ENCODE measurements at places on chromosomes 1 and 21.

DNA sequence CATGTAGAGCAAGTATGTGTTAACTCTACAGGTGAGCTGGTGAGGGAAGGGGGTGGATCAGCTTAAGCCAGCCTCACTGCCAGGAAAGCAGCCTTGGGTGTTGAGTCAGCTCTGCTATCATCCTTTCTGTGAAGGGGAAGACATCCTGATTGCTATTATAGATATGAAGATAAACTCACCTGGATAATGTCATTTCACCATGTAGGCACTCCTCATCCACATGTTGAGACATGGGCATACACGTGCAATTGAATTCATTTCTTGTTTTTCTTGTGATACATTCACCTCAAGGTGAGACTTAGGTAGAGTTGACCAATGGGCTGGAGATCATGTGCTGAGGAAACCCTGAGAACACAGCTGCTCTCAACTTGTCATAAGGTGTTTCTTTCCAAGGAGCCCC, 136.9 kb downstream of the CACNA1E start:
- DNase-seq = no peak

DNA sequence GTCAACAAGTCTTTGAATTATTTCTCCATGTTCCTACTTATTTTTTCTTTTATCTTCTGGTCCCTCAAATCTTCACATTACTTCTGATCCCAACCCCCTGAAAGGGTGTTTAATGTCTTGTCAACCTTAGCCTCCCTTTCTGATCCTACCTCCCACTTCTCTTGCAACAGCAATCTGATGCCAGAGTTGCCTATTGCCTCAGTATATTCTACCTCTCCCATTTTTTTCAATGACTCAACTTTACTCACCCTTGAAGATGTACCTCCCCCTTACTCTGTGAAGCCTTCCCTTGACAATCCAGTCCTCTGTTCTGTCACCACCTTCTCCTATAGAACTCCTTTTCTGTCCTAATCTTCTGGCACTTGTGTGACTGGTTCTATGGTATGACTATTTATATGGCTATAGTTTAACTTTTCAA, 99.5 kb upstream of the CD55 start:
- no peak for DNase-seq

- no peak for DNase-seq
Observed at GRCh38 chr1:92958203-92958970, 2.9 kb downstream of the DIPK1A start.

GRCh38 chr1:70707214-70707613, 296.1 kb downstream of the CTH start:
- DNase-seq = no peak

- no peak for DNase-seq
Observed at GRCh38 chr1:215595231-215595630, 28.1 kb downstream of the KCTD3 start.

DNA sequence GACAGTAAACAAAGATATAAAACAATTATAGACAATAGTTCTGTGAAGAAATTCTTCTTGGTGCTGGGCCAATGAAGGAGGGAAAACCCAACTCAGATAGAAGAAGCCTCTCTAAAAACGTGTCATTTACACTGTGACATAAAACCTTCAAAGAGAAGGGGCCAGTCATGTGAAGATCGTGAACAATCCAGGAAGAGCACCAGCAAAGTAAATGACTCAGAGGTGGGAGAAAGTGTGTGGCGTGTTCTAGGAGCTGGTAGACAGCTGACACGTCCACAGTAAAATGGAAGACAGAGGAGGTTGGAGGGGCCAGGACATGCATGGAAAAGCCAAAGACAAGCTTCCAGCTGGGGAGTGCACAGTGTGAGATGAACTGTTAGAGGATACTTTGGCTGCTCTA, 143.6 kb downstream of the VAV3 start:
- no peak for DNase-seq

- DNase-seq = no peak
Observed at GRCh38 chr1:218182455-218182854, 102.6 kb upstream of the RRP15 start.

DNA sequence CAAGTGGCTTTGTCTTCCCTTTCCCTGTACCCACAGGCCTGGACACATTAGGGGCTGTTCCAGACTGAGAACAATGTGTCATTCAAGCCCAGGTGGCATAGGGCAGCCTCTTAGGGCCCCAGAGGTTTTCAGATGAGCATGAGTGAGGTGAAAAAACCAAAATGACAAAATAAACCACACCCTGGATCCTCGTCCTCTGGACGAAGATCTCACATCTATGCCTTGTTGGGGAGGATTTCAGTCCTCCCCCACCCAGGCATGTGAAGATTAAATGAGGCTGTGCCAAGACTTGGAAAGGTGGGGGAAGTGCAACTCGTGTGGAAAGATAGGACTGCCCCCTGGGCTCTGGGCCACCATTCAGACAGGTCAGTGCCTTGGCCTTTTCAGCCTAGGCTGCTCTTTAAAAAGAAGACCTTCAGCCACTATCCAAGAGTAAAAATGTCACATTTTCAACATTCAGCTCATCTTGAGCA, 32.8 kb upstream of the IL19 start:
- no peak for DNase-seq

GRCh38 chr1:161770250-161770649, 4.1 kb downstream of the ATF6 start:
- DNase-seq = no peak

DNA sequence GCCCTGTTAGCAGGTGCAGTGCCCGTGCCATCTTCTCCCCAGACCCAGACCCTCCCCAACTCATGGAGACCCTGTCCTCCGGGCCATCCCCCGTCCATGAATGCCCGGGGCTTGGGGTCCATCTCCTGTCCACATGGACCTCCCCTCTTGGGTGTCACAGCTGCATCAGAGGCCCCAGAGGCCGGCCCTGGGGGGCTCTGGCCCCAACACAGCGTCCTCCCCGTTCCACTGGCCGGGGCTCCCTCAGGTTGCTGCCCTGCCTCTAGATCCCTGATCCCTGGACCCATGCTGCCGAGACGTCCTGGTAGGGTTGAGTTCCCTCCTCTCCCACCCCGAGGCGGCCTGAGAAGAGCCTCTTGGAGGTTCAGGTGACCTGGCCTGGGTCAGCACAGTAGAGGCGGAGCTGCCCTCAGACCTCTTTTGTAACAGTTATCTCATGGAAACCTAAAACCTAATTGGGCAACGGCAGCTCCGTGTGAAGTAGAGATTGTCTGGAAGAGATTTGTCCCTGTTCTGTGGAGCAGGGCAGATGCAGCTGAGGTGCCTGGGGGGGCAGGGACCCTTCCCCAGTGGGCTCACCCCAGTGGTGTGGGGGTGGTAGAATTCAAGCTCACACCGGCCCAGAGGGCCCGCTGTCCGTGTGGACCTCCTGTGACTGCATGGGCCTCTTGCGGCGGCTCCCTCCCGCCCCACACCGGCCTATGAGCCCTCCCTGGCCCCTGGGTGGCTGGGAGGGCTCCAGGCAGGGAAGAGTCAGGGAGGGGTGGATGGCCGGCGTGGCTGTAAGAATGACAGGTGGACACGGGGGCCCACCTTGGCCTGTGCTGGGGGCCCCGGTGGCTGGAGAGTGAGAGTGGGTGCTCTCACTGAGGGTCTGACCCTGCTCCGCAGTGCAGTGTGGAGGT, 56.1 kb downstream of the SKI start:
- no peak for DNase-seq

- no peak for DNase-seq
Observed at GRCh38 chr1:83827741-83828140, 171.2 kb downstream of the TTLL7 start.

- no peak for DNase-seq
Observed at GRCh38 chr1:109295712-109296415, 10.9 kb downstream of the MYBPHL start.

DNA sequence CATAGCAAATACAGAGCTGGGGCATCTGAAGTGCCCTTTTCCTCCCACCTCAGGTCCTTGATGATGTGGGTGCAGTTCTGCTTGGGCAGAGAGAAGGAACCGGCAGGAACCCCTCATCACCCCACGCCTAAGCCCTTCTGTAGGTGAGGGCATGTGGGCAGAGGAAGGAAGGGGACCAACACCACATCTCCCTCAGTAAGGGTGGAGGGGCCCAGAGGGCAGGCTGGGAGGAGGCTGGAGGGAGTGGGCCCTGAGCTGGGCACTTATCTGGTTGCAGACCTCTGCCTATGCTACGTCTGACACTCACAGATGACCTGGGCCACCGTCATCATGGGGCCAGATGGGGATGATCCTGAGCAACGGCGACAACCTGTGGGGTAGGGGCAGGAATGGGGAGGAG, 11.0 kb downstream of the ZNF687 start:
- no peak for DNase-seq

DNA sequence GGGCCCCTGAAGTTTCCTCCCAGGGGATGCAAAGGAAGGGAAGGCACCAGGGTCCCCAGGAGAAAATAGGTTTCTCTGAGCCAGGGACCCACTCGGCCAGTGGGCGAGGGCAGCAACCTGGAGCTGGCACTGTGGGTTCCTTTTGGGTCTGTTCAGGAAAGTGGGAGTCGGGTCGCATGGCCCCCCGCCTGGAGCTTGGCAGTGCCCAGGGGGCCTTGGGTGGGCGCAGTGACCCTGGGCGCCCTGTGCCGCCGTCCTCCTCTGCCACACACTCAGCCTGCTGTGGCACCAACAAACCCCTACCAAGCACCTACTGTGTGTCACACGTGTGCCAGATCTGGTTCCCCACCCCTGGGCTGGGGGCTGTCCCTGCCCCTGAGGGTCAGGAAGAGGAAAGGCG, 89.5 kb upstream of the ARHGEF16 start:
- DNase-seq = no peak

GRCh38 chr1:69743146-69743545, 175.4 kb downstream of the LRRC7 start:
- DNase-seq = no peak

- no peak for DNase-seq
Observed at GRCh38 chr1:30810416-30811080, 53.0 kb upstream of the LAPTM5 start.

GRCh38 chr1:206739411-206740076, 31.0 kb upstream of the IL19 start:
- DNase-seq = no peak

- no peak for DNase-seq
Observed at GRCh38 chr1:33267468-33268205, 11.3 kb downstream of the ZNF362 start.

DNA sequence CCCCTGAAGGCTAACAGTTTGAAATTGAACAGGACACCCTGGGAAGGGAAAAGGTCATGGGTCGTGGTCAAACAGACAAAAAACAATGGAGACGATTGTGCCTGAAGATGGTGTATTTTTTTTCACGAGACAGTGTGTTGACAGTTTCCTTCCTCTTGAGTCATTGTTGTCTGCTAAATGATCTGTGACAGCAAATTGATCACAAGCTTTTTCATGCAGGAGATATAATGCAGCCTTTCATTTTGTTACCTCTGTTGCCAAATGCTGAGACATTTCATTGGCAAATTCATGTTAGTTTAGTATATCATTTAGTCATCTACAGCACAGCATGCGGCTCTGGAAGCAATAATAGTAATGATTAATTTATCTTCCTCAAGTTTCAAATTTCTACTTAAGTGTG, 27.7 kb downstream of the UBE2U start:
- no peak for DNase-seq

DNA sequence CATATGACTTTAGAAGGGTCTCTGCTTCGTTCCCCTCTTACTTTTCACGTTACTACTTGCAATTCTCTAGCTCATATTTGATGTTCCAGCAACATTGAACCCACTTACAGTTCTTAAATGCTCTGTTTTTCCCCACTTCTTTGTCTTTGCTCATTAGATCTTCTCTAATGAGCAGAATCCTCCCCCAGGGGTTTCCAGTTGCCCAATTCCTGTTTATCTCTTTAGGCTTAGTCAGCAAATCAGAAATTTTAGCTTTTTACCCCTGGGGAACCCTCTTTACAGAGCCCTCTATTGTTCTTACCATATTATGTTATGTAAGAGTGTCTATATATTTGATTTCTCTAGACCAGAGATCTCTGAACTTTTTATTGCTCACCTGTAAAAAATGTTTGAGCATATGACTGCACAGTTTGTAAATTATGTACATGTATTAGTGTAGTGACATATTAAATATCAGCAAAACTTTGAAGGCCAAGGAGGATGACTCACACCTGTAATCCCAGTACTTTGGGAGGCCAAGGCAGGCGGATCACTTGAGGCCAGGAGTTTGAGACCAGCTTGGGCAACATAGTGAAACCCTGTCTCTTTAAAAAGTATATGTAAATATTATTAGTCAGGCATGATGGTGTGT, 71.4 kb downstream of the FNBP1L start:
- DNase-seq = no peak

GRCh38 chr1:160112357-160112756, 3.2 kb upstream of the ATP1A2 start:
- no peak for DNase-seq

DNA sequence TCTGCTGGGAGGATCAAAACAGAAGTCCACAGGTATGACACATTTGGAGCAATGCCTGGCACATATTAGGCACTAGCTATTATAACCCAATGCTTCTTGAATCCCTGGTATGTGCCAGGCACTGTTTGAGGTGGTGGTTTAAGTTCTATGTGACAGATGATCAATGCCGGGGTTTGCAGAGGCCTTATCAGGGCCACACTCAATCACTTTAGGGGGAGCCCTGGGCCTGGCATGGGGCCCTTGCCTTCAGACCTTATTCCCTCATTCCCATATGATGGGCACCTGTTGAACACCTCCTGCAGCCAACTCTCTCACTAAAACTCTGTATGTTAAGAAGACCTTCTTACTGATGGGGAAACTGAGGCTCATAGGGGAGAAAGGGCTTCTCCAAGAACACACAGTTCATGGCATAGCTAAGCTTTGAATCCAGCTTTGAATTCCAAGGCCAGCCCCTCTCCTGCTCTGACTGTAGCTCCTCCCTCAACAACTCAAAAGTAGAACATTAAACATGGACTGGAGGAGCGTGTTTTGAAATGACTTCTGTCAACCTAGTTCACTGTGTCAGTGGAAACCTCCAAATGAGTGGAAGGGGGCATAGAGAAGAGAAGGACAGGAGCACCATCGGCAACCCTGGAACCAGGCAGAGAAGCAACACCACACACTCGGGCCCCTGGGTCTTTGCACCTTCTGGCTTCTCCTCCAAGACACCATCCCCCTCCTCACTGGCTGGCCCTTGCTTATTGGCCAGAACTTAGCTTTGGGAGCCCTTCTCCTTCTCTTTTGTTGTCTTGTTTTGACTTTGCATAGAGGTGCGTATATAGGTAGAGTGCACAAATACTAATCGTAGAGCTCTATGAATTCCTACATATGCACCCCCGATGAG, 6.6 kb upstream of the IFFO2 start:
- DNase-seq = no peak

- DNase-seq = no peak
Observed at GRCh38 chr1:197307551-197307950, 39.5 kb downstream of the CRB1 start.

- DNase-seq = no peak
Observed at GRCh38 chr1:202958544-202959275, 598 bp upstream of the ADIPOR1 start.

DNA sequence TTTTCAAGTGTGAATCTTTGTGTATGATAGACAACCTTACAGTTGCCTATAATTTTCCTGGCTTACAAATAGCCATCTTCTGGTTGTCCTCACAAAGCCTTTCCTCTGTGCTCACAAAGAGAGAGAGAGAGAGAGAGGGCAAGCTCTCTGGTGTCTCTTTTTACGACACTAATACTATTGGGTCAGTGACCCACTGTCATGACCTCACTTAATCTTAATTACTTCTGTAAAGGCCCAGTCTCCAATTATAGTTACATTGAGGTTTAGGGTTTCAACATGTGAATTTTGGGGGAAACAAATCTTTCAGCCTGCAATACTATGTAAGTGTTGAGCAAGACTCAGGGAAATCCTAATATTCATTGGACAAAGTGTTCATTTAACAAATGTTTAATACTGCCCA, 167.4 kb upstream of the COL11A1 start:
- no peak for DNase-seq
